Hindlimb muscle (tissue), 1 donor: ENCODE measurements at places on chromosomes 16 and 17. TPM values are rescaled to one million over a fixed set of nuclear protein-coding genes. Genes with fewer than 3 reads are reported as not detected.

DNA sequence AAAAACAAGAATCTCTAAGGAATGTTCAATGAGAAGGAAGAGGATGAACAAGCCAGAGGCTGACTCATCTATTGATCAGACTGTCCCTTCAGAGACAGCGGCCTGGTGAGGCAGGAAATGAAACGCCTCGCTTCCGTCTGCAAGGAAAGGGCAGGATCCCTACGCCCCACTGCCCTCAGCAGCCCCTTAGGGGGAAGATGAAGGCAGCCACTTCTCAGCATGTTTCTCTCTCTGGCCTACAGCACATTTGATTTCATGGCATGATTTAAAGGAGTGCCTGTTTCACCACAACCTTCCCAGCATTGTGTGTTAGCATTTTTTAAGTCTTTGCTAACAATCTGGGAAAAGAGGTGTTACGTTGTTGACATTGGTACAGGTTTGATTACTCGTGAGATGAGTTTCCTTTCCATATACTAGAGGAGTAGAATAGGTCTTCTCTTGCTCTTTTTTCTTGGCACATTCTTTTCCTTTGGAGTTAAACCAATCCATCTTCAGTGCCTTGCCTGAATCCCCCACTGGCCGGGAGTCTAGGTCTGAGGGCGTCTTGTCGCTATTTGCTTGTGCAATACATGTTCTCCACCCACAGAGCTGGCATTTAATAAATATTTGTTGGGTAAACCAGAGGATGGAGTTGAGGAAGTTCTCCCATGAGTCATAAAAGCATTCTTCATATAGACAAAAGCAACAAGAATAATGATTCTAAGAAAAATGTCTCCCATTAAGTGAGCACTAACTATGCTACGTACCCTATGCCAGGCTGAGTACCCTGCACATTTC is 47.4 kb downstream of the RBFOX3 start:
- DNase-seq: no peak

GRCh38 chr16:6916946-6917345 is 415.7 kb upstream of the RBFOX1 start:
- DNase-seq: no peak

DNA sequence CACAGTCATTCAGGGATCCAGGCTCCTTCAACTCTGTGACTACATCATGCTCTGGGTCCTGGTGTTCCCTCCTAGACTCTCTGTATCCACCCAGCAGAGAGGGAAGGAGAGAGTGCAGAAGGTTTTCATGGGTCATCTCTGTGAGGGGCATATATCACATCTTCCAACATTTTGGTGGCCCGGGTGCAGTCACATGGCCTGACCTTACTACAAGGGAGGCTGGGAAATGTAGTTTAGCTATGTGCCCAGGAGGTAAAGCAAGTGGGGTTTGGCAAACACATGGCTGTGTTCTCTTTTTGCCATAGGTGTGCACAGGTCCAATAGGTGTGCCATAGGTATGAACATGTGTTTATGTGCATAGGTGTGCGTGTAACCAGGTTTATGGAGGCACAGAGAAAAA is 222.2 kb upstream of the EEF2KMT start:
- no peak for DNase-seq

TEX14 gene
- 4.7 TPM for polyA plus RNA-seq

- no peak for DNase-seq
Measured at GRCh38 chr17:30375661-30376060, 3.1 kb upstream of the CPD start.

GRCh38 chr17:28120766-28121165 is 78.3 kb downstream of the NLK start:
- DNase-seq: no peak

DNA sequence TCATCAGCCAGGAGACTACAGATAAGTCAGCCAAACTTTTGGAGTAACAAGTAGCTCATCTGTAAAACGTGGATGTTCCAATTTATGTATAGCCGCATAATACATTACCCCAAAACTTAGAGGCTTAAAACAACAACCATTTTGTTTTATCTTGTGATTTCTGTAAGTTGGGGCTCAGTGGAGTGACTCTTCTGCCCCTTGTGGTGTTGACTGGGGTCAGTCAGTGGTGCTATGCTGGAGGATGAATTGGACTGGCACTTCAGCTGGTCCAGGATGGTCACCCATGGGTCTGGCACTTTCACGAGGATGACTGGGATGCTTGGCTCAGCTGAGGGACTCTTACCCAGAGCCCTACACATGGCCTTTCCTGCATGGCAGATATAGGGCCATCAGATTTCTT is 172.5 kb downstream of the WWOX start:
- no peak for DNase-seq

DNA sequence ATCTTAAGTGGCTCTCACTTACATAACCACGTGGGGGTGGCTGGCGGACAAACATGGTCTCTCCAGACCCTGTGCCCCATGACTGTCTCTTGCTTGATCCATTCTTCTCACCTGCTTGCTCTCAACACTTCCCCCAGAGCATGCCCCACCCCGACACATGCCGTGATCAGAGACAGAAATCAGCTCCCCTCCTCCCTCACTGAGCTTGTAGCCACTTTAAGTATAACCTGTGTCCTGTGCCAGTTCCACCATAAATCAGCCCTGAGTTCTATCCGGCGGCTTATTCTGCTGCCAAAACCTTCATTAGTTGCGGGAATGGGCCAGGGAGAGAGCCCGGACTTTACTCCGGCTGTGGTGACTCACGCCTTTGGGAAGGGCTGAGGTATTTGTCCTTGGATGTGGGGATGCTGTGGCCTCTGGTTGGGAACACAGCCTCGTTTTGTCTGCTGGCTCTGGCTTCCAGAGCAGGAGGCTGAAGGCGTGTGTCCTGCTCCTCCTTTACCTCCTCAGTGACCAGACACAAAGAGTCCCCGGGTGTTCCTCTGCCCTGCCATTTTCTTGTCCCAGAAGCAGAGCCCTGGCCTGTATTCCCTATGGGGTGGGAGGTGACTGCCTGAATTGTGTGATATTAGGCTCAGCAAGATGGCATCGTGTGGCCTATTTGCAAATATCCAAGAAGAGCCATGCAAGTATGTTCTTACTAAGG is 21.1 kb downstream of the ANKRD40 start:
- DNase-seq: peak; percentile 72

GRCh38 chr16:24653725-24654124 is 75.7 kb upstream of the TNRC6A start:
- no peak for DNase-seq

PPP1R1B gene
- 4.5 TPM for polyA plus RNA-seq

CACNG3 gene
- not detected for polyA plus RNA-seq

FOXF1 gene
- not detected for polyA plus RNA-seq

- DNase-seq: no peak
Measured at GRCh38 chr16:56368545-56368944, 56.8 kb downstream of the AMFR start.

TMEM235 gene
- polyA plus RNA-seq: not detected

DUS1L gene
- 63.4 TPM for polyA plus RNA-seq

ABCC3 gene
- 0.66 TPM for polyA plus RNA-seq

RCVRN gene
- 1.1 TPM for polyA plus RNA-seq

DNA sequence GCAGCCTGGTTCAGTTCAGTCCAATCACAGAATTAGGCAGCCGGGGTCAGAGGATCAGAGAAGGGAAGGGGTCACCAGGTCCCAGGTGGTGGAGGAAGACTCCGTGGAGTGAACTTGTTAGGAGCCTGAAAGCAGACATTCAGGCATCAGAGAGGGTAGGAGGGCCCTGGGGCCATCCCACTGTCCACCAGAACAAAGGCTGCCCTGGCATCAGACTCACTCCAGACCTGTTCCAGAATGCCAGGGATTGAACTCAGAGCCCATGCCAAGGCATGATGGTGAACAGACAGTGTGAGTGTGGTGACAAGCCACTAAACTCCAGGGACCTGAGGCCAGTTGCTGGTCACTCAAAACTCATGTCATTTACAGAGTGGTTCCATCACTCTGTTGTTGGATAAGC is 37.6 kb downstream of the B4GALNT2 start:
- DNase-seq: no peak

DNA sequence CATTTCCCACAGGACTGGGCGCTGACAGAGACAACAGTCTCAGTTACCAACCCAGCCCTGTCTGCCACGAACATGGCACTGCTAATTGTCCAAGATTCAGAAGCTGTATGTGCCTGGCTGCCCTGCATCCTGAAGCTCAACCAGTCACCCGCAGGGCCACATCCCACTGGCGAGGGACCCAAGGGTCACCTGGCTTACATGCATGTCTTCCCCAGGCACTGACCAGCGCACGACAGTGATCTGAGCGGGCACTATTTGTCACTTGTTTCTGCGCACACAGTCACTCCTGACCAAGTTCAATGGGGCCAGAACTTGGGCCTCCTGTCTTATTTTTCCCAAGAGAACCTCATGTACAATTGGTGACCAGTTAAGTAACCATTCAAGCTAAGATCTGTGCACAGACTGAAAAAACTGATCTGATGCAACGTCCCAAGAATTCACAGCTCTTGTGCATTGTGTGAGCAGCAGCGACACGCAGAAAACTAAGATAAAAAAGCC is 13.1 kb downstream of the USP7 start:
- DNase-seq: no peak

DNA sequence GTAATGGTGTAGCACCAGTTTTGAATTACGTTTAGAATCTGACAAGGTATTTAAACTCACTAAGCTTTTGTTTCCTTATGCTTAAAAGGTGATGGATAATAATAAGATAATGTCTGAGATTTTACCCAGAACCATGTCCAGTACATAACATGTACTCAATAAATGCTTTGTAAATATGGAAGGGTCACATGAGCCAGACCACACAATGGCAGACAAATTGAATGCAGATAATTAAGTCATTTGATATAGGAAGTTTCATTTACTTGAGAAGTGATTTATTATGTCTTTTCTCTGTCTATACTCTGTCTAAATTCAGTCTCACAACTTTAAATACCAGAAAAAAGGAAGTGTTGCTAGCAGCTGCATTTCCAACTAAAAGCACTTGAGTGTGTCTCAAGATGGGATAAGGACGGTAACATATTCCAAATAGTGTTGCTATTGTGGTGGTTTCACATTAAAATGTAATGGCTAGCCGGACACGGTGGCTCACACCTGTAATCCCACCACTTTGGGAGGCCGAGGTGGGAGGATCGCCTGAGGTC is 52.5 kb upstream of the DHX40 start:
- DNase-seq: no peak

DNA sequence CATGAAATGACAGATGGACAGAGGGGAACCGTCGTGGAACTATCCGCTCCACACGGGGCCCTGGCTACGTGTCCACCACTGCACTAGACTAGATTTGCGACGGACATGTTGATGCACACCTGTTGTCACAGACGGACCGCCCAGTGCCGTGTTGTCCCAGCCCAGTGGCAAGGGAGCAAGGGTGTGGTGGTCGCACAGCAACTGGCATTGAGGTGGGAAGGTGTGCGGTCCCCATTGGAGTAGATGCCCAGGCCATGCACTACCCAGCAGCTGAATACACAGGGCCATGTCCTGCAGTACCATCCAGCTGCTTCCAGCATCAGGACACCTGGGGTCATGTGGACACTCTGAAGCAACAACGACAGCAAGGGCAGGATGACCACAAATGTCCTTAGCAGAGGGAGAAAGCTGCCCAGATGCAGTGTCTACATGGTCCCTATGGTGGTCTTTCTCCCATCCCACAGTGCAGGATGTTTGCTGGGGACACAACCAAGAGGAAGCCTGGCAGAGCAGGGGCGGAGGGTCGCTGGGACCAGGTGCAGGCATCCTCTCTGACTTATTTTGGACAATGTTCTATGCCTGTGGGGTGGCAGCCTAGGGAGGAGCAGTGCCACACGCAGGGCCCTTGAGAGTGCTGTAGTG is 8.8 kb downstream of the FOXF1 start:
- DNase-seq: no peak

- no peak for DNase-seq
Measured at GRCh38 chr16:67763066-67763465, 43.3 kb downstream of the RANBP10 start.

DNA sequence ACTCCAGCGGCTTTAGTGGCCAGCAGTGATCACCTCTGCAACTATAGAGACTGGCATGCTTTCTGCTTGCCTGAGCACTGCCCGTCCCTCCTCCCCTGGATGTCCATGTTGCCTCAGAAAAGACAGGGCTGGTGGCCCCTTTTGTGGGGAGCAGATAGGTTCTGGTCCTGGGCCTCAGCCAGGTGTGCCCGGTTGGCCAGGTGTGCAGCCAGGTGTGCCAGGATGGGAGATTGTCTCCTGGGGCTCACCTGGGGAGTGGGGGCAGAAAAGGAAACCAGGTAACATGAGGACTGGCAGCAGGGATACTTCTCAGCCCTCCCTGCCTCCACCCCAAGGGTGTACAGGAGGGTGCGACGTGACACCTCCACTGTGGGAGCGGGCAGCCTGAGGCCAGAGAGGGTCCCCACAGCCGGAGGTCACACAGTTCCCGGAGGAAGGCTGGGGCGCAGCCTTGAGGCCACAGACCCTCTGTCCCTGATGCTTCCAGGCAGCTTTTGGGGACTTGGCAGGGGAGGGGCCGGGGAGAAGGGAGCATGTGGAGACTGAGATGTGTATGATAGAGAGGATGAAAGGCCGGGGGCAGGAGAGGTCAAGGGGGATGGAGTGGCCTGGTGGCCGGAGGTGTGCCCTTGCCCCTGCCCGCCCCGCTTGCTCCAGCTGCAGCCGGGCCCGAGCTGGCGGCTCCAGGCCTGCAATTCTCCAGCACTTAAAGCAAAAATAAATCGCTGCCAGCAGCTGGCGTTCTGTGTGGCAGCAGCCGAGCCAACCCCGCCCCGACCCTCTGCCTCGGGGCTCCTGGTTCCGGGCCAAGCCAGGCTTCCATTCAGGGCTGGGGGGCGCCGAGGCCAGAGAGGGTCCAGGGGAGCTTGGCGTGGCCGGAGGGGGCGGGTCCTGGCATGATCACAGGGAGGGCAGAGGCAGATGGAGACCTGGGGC is 6.7 kb downstream of the KCNJ12 start:
- no peak for DNase-seq

GRCh38 chr17:47363171-47363570 is 39.4 kb downstream of the EFCAB13 start:
- no peak for DNase-seq

- no peak for DNase-seq
Measured at GRCh38 chr16:57427824-57428223, 19.4 kb downstream of the CIAPIN1 start.

LRRC37A gene
- 3.1 TPM for polyA plus RNA-seq

DNA sequence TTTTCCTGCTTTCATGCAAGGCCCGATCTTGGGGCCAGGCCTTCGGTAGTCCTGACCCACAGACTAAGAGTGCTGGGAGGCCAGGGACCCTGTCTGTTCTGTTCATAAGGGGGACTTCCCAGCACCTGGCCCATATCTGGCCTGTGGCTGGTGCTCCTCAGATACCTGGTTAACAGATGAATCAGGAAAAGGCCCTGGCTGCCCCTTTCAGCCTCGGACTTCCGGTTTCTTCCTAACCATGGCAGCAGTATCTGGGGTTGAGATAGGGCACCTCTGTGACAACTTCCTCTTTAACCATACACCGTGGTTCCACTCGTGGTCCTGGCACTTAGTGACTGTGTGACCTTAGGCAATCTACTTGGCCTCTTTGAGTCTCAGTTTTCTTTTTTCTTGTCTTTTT is 18.4 kb downstream of the PLCG2 start:
- no peak for DNase-seq

ENGASE gene
- 21.9 TPM for polyA plus RNA-seq

GRCh38 chr17:68033636-68034451 is 1.7 kb upstream of the KPNA2 start:
- no peak for DNase-seq
